Stimulated activated CD8-positive, alpha-beta memory T cell treated with anti-CD3 and anti-CD28 coated beads, Interleukin-7, amount 100 ng/mL, for 1 hour (primary cell): ENCODE measurements at places on chromosomes 5 and 9.

- no peak for DNase-seq
Observed at GRCh38 chr5:79173626-79174025, 62.0 kb downstream of the BHMT start.

GRCh38 chr9:2824564-2824963 is 19.3 kb downstream of the PUM3 start:
- no peak for DNase-seq

DNA sequence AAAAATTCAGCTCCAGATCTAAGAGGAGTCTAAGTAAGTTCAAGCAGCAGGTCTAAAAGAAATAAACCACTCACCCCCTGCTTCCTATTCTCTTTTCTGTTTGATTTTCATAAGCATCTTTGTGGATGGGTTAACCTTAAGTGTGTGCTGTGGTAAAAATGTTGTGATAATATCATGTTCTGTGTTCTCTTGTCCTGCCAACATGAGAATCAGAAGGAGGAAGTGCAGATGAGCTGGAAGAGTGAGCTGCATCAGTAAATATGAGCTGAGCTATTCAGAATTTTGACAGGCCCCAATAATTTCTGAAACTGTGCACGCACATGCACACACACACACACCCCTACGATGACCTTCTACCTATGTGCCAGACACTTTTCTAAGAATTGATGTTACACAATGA is 186.5 kb upstream of the ANKRD55 start:
- DNase-seq = no peak

DNA sequence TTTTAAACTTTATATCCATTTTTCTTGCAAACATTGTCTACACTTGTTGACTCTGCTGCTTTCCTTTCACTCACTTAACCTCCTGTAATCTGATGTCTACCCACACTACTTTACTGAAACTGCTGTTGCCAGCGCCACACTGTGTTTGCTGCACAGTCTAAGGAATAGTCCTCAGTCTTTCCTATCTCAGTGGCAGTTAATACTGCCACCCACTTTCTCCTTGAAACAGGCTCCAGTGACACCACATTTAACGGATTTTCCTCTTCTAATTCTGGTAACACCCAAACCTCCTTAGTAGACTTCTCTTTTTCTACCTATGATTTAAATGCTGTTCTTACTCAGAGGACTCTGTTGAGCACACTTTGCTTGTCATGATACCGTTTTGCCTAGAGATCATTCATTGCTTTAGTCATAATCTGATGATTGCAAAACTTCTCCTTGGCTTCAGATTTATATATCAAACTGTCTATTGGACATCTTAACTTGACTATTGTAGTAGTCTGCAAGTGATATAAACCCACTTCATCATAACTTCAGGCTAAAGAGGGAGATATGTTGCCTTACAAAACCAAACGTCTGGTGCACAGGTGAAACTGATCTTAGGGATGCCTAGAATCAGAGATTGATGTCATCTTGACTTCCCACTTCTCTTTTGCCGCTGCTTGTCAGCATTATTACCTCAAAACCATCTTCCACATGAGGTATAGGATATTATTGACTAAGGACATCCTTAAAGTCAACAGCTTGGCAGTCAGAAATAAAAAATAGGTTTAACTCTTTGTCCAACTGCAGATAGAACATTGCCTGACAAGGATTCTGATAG is 94.1 kb downstream of the CDC42SE2 start:
- DNase-seq = no peak

DNA sequence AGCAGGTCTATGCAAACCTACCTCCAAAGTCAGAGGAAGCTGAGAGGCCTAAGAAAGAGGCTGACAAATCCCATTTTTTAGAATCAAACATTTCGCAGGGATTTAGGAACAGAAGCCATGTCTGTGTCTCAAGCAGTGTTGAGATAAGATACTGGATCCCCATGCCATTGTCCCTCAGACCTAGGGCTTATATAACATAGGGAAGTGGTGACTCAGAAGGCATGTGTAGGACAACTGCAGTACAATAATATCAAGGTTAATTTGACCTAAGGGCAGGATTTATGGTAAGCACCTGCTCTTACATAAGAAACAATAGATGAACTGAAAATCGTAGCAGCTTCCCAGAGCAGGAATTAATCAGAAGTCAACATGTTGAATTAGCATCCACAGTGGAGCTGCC is 459.4 kb downstream of the ANXA1 start:
- DNase-seq = no peak

DNA sequence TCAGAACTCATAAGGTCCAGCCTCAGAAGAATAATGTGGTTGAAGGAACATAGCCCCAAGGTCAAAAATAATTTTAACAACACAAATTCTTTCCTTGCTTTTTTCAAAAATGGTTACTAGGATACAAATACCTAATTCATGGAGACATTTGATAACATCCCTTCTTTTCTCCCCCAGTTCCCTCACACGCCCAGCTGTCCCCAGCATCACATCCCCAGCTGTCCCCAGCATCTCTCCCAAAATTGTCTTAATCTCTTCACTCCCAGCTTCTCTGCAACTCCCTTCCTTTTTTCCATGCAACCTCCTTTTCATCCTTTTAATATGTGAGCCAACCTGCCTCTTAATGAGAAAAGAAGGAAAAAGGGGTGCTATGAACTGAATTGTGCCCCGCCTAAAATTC is 77.8 kb downstream of the FSTL4 start:
- DNase-seq = no peak

- DNase-seq = no peak
Observed at GRCh38 chr9:85858056-85858750, 82.7 kb upstream of the NAA35 start.

DNA sequence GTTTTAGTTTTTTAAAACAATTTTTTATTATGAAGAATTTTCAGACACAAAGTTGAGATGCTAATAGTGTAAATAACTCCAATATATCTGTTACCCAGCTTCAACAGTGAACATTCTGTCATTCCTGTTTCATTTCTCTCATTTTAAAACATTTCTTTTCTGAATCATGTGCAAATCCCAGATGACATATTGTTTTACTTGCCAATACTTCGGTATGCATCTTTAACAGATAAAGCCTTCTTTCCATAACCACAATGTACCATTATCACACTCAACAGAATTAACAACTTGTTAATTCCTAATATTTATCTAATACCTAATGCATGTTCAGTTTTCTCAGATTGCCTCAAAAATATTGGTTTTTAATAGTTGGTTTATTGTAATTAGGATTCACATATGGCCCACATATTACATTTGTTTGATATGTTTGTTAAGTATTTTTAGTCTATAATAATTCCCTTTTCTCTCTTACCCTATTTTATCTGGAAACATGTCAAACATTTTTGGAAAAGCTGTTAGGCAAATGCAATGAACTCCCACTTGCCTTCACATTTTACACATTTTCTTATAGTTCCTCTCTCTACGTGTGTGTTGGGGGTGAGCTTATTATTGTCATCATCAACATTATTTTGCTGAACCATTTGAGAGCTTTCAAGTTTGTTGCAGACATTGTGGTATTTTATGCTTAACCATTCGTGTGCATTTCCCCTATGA is 58.7 kb upstream of the ANKRD55 start:
- no peak for DNase-seq

DNA sequence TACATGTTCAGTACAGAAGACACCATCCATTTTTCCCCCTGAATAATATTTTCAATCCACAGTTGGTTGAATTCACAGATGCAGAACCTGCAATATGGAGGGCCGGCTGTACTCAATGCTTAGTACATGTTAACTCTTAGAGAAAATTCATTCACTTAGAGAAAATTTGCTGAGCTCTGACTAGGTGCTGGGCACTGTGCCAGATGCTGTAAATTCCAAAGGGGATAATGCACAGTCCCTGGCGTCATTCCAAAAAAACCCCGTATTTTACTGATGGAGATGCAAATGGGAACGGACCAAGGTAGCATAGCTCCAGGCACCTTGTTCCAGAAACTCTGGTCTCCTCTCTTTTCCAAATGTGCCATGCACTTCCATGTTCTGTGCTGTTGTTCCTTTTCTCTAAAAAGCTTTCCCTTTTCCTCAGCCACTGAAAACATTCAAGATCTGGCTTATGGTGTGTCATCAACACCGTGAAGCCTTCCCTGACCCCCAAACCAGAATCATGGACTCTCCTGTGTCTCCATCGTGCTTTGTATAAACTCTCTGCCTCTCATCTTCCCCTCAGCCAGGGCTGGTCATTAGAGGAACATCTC is 55.7 kb upstream of the COL15A1 start:
- DNase-seq = no peak

GRCh38 chr9:128073253-128073886 is 5.3 kb downstream of the SLC25A25 start:
- no peak for DNase-seq

- no peak for DNase-seq
Observed at GRCh38 chr5:103847060-103847459, 284.5 kb upstream of the NUDT12 start.
